ENCODE measurements at places on chromosomes 4 and X. TPM values are rescaled to one million over a fixed set of nuclear protein-coding genes. Genes with fewer than 3 reads are reported as not detected.

Gene DCLK2
- not detected for polyA plus RNA-seq

- no peak for DNase-seq
These were observed 27.1 kb downstream of the FAM53A start for GRCh38 chr4:1656986-1657385.

DNA sequence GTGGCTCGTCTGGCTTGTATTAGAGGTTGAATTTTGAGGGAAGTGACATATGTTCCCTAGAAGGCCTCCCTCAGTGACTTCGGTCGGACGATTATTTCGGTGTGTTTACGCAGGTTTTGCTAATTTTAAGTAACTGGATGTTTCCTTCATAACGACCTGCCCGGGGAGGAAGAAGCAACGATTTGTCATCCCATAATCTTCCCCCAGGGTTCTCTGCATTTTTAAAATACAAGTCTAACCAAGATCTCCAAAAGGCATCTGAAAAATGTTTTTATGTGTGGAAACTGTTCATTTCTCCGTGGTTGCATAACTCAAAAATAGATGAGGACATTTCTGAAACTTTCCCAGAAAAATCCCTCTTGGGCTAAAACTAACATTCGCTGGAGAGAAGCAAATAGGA is 195.4 kb downstream of the SHOX start:
- DNase-seq: no peak

GRCh38 chr4:153419673-153420278 is 46.4 kb upstream of the TMEM131L start:
- no peak for DNase-seq

DNA sequence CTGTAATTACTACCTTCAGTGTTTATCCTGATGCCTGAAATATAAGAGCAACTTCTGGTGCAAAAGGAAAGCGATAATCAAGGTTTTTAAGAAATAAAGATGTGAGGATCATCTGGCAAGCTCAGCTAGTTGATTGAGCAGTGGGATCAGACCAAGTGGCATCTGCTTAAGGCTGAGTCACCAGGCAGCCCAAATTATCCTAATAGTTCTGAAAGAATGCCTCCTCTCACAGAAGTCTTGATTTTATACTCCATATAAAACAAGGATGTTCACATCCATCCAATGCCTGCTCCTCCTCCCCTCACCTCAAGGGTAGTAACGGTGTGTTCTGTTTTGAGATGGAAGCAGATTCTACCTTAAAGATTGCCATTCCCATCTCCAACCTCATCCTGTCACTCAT is 134.5 kb upstream of the RASGEF1B start:
- no peak for DNase-seq

- no peak for DNase-seq
These were observed 634.7 kb upstream of the FAM241A start for GRCh38 chr4:111510535-111510934.

- no peak for DNase-seq
These were observed 118.5 kb upstream of the ANK2 start for GRCh38 chr4:112931001-112931400.

- DNase-seq: no peak
These were observed 525.4 kb upstream of the HS3ST1 start for GRCh38 chr4:11954093-11954492.

- DNase-seq: no peak
These were observed 737.0 kb downstream of the RAB28 start for GRCh38 chr4:12747154-12747553.

All from CD4-positive, CD25-positive, alpha-beta regulatory T cell (primary cell).